ENCODE measurements at places on chromosomes 3 and 15. TPM values are rescaled to one million over a fixed set of nuclear protein-coding genes. Genes with fewer than 3 reads are reported as not detected.

The B3GALNT1 gene
- 0.11 TPM for total RNA-seq

The SLCO2A1 gene
- total RNA-seq, result 0.06 TPM

The CTXND1 gene
- not detected for total RNA-seq

The WNT5A gene
- total RNA-seq, result 0.64 TPM

The CHRFAM7A gene
- total RNA-seq, result 4.9 TPM

The MNS1 gene
- total RNA-seq, result 2.7 TPM

The CKMT1B gene
- total RNA-seq, result 4.8 TPM

The TMEM266 gene
- total RNA-seq, result 0.05 TPM

The FOXB1 gene
- not detected for total RNA-seq

The GRIP2 gene
- 1.7 TPM for total RNA-seq

The ANKRD63 gene
- total RNA-seq, result 0.20 TPM

The RARRES1 gene
- 11.0 TPM for total RNA-seq

The PIERCE2 gene
- total RNA-seq, result 4.1 TPM

The IGSF10 gene
- total RNA-seq, result 0.55 TPM

The CIB1 gene
- 228 TPM for total RNA-seq
